Erythroblast (primary cell): ENCODE measurements at places on chromosomes 11 and 22.

- DNase-seq, result peak; percentile 68
These were observed 1.0 kb upstream of the ZNF143 start for GRCh38 chr11:9459667-9460321.

GRCh38 chr22:18069041-18069440 lies 8.7 kb upstream of the PEX26 start:
- no peak for DNase-seq

GRCh38 chr11:66408488-66409214 lies 12.2 kb upstream of the NPAS4 start:
- DNase-seq, result peak; percentile 95

GRCh38 chr11:31969359-31969702 lies 121.5 kb upstream of the RCN1 start:
- no peak for DNase-seq

GRCh38 chr11:130897262-130898182 lies 18.8 kb downstream of the SNX19 start:
- DNase-seq, result no peak
